NCI-H1930 (cell line): ENCODE measurements at places on chromosomes 1 and 21.

- no peak for DNase-seq
These were observed 6.2 kb upstream of the C1orf74 start for GRCh38 chr1:209790286-209791193.

- no peak for DNase-seq
These were observed 248.9 kb downstream of the PLPP3 start for GRCh38 chr1:56330391-56331026.

GRCh38 chr1:234320549-234320948 is 52.7 kb upstream of the COA6 start:
- no peak for DNase-seq

- no peak for DNase-seq
These were observed 1.1 kb upstream of the SETD4 start for GRCh38 chr21:36061445-36061844.

DNA sequence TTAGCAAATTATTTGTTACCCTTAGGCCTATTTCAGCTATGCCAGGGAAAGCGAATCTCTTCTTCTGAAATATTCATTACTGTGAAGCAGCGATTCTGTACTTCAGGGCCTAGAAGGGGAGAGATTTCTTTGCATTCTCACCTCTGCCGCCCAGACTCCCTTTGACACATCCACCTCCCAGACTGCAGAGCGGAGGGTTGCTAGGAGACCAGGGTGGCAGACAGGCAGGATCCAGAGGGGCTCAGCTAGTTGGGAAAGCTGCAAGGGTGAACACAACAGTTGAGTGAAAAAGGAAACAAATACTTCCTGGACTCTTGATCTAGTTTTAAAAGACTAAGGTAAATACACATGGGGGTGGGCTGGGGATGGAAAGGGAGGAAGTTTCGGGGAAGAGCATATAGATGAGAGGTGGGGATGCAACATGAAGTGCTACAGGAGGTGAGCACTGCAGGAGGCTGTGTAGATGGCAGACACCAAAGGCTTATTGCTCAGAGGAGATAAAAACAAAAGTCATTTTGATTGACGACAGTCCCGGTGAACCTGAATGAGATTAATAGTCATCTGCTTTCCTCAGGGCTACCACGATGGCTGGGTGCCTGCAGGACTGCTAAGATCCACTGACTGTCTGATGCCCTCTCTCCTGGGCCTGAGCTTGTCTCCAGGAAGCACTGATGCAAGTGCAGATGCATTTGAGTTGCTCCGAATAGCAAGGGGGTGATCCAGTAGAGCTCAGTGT is 26.4 kb upstream of the RAB3GAP2 start:
- DNase-seq, result no peak

- no peak for DNase-seq
These were observed 3.4 kb upstream of the ETS2 start for GRCh38 chr21:38802050-38803026.

GRCh38 chr1:96968983-96969382 is 247.4 kb downstream of the PTBP2 start:
- DNase-seq, result no peak

- no peak for DNase-seq
These were observed 32.3 kb downstream of the URB1 start for GRCh38 chr21:32360401-32360975.

- DNase-seq, result no peak
These were observed 62.6 kb upstream of the DENND1B start for GRCh38 chr1:197837911-197838310.

- DNase-seq, result no peak
These were observed 187.0 kb upstream of the HP1BP3 start for GRCh38 chr1:20974069-20974468.

DNA sequence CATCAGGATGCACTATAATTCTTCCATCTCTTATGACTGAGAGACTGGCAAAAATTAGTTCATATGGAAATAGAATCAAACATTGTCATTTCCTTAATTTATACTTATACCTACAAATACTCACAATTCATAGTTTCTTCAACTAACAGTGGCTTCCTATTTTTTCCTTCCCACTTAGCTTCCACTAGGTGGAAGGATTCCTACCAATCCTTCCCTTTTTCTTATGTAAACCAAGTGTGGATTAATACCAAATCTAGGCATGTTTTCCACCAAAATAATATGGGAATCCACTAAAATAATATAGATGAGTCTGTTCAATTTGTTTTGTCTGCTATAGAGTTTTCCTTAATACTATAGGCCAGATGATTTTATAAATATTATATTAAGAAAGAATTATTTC is 1537.1 kb downstream of the PLA2G4A start:
- DNase-seq, result no peak

DNA sequence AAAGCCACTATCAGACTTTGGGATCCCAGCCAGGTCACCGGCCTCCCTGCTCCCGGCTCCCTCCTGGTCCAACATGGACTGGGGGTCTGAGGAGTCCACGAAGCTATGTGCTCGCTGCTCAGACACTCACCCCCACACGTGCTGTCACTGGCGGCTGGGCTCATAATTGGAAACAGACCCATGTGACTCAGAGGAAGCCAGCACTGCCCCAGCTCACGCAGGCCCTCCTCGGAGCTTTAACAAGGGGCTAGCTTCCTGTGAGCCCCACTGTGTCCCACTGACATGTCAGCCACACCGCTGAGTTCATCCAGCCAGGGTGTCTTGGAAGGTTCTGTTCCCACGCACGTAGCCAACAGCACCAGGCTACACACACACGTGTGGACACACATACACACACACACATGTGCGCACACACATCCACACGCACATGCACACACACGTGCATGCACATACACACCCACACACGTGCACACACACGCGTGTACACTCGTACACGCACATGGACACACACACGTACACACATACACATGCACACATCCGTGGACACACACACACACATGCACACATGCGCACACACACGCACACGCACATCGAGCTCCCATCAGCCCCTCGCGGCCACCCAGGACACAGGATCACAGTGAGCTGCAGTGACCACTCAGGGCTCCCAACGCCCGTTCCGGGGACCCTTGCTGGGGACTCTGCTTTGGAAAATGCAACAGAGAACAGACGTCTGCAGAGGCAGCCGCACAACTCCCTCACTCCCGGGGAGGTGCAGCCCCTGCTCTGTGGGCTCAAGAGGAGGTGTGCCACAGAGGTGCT is 18.4 kb upstream of the COL6A2 start:
- no peak for DNase-seq

- no peak for DNase-seq
These were observed 25.1 kb upstream of the APP start for GRCh38 chr21:26195708-26196107.

- no peak for DNase-seq
These were observed 123.6 kb downstream of the ELAVL4 start for GRCh38 chr1:50232336-50232735.

DNA sequence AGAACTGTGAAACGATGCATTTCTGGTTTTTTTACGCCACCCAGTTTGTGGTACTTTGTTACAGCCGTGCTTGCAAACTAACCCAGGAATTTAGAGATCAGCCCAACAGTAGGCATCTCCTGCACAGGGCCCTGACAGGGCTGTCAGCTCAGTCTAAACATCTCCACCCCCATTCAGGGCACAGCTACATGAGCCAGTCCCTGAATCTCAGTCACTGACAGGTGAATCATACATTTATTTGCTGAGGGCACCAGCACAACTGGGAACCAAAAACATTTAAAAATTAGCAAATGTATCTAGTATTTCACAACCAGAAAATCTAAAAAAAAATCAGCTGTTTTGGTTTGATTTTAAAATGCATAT is 30.7 kb downstream of the PRDX6 start:
- no peak for DNase-seq

GRCh38 chr1:104933846-104934245 is 1184.1 kb downstream of the AMY1C start:
- no peak for DNase-seq

- DNase-seq, result no peak
These were observed 15.7 kb downstream of the BLACAT1 start for GRCh38 chr1:205440121-205440475.

GRCh38 chr21:34262469-34262845 is 101.3 kb upstream of the KCNE2 start:
- DNase-seq, result no peak

GRCh38 chr1:111888740-111889376 is 100.6 kb downstream of the KCND3 start:
- DNase-seq, result no peak

GRCh38 chr1:24362982-24363614 is 43.9 kb downstream of the GRHL3 start:
- no peak for DNase-seq

DNA sequence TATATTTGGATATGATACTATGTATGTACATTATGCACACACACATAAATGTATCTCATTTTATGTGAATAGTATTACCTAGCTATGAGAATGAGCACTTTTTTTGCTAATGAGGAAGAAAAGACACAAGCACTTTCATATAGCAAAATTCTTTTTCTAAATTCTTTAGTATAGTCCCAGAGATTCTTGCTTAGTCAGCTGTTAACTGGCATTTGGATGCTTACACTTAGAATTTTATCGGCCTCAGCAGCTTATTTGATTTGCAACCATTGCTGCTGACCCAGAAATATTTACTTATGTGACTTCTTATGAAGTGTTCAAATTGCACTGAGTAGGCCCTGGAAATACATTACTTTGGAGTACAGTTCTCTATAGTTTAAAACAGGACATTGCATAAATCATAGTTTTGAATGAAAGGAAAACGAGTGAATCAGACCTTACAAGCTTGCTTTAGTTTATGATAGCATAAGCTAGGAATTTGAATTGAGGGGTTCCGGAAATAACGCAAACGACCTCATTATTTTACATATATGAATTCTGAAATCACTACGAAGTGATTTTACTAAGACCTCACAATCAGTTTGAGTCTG is 653.9 kb upstream of the NEGR1 start:
- DNase-seq, result no peak

DNA sequence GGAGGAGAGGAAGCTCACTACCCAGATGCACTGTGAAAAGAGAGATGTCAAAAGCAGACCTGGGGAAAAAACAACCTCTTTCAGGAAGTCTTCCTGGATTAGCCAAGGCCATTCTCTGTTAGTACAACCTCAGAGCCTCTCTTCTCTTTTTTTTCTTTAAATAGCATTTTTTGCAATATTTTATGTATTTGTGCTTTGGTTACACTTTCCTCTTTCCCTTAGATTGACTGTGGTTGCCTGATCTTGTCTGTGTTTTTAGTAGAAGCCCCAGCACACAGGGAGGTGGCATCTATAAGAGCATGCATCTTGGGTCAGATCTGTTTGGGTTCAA is 18.8 kb downstream of the SLC26A9 start:
- DNase-seq, result no peak

DNA sequence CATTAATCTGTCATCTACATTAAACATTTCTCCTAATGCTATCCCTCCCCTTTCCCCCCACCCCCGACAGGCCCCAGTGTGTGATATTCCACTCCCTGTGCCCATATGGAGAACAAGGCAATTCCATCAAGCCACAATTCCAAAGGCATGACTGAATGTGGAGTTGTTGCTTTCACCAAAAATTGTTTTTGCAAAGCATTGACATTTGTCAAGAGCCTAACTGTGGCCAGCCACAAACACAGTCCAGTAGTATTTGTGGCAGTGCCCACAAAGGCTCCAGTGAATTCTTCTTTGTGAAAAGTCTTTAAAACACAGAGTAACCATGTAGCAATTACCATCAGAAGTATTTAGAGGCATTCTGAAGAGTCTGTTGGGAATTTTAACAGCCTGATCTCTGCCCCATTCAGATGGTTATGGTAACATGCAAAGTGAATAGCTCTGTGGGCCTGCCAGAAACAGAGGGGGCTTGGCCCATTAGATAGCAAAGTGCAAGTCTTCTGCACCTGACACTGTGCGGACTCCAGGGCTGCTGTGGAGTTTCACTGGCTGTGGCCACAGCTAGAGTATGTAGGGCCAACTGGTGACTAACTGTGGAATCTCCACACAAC is 11.6 kb upstream of the LRRC53 start:
- DNase-seq, result no peak

- DNase-seq, result no peak
These were observed 6.1 kb upstream of the MASP2 start for GRCh38 chr1:11052839-11053757.

- no peak for DNase-seq
These were observed 2.3 kb upstream of the GADD45A start for GRCh38 chr1:67682659-67683197.

DNA sequence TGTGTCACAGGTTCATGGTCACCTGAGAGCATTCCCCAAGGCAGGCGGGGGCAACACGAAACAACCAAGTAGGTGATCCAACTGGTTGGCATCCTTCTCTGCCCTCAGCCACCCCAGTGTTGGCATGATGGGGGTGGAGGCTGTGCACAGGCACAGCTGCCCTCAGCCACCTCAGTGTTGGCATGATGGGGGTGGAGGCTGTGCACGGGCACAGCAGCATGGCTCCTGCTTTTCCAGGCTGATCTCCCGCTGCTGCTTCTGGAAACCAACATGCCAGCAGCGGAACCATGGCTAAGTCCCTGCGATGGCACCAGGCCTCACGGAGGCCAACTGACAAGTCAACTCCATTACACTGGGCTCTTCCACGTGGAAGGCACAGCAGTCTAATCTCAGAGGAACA is 447.8 kb downstream of the PTPRU start:
- no peak for DNase-seq

GRCh38 chr1:193013005-193013404 is 46.2 kb downstream of the UCHL5 start:
- DNase-seq, result no peak

GRCh38 chr21:39874206-39874605 is 7.0 kb downstream of the PCP4 start:
- no peak for DNase-seq

GRCh38 chr1:194045416-194045815 is 859.0 kb upstream of the B3GALT2 start:
- DNase-seq, result no peak

GRCh38 chr1:7581754-7582459 is 189.2 kb upstream of the VAMP3 start:
- DNase-seq, result no peak

- no peak for DNase-seq
These were observed 3.2 kb downstream of the NR0B2 start for GRCh38 chr1:26910343-26911160.

DNA sequence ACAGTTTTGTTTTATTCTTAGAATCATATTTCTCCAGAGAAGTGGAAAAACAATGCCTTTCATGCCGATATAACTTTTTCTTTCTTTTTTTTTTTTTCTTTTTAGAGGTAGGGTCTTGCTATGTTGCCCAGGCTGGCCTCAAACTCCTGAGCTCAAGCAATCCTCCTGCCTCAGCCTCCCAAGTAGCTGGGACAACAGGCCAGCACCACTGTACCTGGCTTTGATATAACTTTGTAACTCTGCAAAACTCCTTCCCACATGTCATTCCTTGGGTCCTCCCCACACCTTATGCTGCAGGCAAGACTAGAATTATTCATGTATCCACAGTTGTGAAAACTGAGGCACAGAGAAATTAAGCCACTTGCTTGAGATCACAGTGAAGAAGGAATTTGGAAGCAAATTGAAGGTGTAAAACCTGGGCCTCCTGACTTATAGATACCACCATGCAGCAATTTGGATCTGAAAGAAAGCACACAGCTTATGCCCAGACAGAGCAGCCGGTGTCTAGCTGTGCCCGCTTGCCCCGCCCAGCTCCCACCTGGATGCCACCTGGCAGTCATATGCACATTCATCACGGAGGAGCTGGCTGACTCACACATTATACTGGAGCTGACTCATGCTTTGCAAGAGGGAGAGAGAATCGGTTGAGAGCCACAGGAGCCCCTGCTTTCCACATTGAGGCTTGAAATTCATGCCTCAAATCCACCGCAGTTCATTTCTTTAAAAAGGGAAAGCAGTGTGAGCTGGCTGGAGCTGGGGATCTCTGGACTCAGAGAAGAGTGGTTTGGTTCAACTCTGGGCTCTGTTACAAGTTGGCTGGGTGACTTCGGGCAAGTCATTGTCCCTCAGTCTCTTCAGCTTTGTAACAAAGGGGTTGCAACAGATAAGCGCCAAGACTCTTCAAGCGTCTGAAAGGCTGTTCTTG is 8.3 kb upstream of the SLC2A1 start:
- no peak for DNase-seq
